ENCODE measurements at places on chromosomes 7 and 10. TPM values are rescaled to one million over a fixed set of nuclear protein-coding genes. Genes with fewer than 3 reads are reported as not detected.

GIGYF1 gene
- total RNA-seq, result 11.9 TPM

ASZ1 gene
- total RNA-seq, result not detected

ABCB1 gene
- 1.7 TPM for total RNA-seq

PSD gene
- 6.3 TPM for total RNA-seq

NME8 gene
- not detected for total RNA-seq

EVX1 gene
- total RNA-seq, result under 0.01 TPM
